Stimulated activated CD4-positive, alpha-beta T cell treated with anti-CD3 and anti-CD28 coated beads, Interleukin-12 subunit alpha, Interleukin-12 subunit beta, amount 100 ng/mL, for 24 hours (primary cell): ENCODE measurements at places on chromosomes 5 and 9.

DNA sequence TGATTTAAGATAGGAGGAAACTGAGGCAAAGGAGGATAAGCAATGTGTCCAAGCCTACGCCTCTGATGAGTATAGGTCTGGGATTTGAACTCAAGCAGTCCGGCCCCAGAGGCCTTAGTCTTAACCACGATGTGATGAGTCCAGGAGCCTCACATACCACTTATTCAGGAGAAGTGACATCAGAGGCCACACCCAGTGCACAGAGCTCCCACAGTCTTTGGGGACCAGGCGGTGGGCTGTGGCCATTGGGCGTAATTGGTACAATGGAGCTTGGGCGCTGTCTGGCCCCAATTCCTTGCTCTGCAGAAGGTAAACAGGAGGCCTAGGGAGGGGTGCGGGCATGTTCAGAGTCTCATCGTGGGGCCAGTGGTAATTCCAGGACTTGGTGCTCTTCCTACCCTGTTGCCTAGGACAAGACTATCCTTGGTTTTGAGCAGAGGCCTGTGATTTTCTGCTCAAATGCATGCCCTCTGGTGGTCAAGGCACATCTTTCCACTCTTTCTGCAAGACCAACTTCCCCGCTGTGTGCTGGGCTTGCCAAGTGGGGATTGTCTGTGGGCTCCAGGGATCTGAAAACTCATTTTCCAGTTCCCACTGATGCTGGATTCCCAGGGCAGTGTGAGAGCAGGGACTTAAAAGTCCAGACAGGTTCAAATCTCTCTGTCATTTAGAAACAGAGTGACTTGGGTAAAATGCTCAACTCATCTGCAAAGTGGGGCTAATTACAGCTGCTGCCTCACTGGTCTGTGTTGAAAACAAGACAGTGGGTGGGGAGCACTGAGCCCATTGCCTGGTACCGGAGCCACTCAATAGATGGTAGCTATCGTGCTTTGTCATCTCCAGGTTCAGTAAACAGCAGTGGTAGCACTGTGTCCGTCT, 15.8 kb downstream of the NDST1 start:
- no peak for DNase-seq

DNA sequence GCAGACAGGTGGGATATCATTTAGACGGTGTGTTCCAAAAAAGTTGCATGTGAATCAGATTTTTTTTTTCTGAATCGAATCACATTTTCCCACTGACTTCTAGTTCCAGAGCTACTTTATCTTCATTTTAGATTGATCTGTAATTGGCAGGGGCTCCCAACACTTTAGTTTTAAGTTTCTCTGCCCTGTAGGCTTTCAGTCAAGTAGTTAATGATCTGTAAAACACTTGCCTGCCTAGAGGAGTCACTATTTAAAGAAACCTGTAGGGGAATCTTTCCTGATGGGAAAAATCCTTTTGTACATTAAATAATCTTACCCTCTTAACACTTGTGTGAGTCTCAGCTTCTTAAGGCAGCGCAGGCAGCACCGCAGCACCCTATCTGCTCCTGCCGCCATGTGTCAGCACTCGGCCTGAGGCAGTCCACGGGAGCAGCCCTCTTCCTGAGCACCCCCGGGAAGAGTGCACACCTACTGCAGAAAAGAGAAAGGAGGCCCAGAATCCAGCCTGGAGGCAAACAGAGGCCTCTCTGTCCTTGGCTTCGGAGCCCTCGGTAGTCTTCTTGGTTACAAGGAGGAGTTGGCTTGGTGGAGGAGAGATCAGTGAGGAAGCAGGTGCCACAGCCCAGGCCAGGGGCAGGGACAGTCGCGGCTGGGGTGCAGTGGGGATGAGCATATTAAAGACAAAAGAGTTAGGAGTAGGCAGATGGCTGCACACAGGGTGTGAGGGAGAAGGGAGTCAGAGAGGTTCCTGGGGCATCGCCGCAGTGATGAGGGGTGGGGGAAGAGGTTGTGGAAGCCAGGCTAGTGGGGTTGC, 209.3 kb downstream of the GAPVD1 start:
- DNase-seq, result no peak

GRCh38 chr5:21236971-21237427, 1249.0 kb upstream of the CDH18 start:
- DNase-seq, result no peak

DNA sequence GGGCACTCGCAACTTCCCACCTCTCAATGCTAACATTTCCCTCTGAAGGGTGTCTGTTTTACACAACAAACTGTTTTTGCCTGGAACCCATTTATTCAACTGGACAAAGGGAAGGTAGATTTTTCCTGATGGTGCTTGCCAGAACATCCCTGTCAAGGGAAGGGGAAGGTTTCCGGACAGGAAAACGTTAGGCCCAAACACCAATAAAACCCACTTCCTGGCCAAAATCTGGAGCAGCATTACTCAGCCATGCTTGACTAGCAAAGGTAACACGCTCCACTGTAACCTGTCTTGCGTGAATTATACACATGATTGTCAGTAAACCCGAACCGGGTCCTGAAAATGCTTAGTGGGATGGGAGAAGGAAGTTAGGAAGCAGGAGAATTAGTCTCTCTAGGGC, 90.2 kb downstream of the SAXO1 start:
- no peak for DNase-seq

GRCh38 chr5:68350176-68350575, 134.6 kb downstream of the PIK3R1 start:
- no peak for DNase-seq

GRCh38 chr9:91873637-91874051, 76.4 kb downstream of the ROR2 start:
- no peak for DNase-seq

- no peak for DNase-seq
Observed at GRCh38 chr9:73219985-73220626, 68.4 kb downstream of the ANXA1 start.

GRCh38 chr5:168005093-168005492, 286.4 kb upstream of the WWC1 start:
- DNase-seq, result no peak

DNA sequence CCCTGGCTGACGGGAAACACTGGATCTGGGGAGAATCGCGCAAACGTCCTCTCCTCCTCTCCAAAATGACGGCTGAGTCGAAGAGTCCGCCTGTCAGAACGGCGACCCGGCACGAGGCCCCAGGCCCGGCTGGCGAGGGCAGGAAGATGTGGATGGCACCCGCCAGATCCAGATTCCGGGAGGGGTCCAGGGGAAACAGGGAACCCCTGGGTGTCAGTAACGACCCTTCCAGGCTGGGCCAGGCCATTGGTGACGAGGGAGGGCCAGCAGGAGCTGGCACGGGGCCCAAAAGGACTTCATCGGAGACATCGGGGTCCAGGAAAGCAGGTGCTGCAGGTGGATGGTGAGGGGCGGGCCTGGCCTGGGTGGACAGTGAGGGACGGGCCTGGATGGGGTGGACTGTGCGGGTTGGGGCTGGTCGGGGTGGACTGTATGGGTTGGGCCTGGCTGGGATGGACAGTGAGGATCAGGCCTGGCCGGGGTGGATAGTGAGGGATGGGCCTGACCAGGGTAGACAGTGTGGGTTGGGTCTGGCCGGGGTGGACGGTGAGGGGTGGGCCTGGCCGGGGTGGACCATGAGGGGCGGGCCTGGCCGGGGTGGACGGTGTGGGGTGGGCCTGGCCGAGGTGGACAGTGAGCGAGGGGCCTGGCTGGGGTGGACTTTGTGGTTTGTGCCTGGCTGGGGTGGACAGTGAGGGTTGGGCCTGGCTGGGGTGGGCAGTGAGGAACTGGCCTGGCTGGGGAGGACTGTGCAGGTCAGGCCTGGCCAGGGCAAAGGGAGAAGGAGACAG, 14.0 kb downstream of the SLC6A3 start:
- no peak for DNase-seq

DNA sequence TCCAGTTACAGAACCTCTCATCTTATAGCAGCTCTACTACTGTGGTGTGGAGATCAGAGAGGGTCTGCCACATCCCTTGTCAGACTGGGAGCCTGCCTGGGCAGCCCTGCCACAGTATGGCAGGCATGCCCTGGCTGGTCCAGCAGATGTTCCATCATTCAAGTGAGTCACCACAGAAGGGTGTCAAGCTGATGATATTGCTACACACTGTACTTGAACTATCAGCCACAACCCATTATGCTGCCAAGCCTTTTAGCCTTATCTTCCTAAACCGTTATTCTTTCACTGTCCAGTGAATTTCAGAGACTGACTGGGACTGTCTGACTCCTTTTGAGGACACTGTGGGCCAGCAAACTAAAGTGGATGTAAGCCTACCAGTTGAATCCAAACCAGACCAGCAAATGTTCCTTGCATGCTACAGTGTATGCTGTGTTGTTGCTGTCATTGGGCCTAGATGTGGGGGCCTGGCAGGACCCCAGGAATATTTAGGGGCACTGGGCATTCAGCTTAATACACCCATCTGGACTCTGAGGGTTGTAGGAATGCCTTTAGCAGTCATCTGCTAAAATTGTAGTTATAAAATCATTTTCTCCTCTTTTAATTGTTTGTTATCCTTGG, 202.6 kb downstream of the NR3C1 start:
- no peak for DNase-seq

- DNase-seq, result no peak
Observed at GRCh38 chr9:136394312-136395019, 5.5 kb downstream of the SNAPC4 start.

GRCh38 chr9:69412741-69413150, 87.7 kb downstream of the ENTREP1 start:
- DNase-seq, result no peak

- DNase-seq, result no peak
Observed at GRCh38 chr5:171937351-171937750, 69.1 kb downstream of the FBXW11 start.

- DNase-seq, result no peak
Observed at GRCh38 chr5:96627792-96628398, 34.3 kb upstream of the CAST start.

GRCh38 chr9:24035816-24036215, 209.8 kb upstream of the ELAVL2 start:
- DNase-seq, result no peak

GRCh38 chr9:7967093-7967827, 167.7 kb upstream of the DMAC1 start:
- no peak for DNase-seq

DNA sequence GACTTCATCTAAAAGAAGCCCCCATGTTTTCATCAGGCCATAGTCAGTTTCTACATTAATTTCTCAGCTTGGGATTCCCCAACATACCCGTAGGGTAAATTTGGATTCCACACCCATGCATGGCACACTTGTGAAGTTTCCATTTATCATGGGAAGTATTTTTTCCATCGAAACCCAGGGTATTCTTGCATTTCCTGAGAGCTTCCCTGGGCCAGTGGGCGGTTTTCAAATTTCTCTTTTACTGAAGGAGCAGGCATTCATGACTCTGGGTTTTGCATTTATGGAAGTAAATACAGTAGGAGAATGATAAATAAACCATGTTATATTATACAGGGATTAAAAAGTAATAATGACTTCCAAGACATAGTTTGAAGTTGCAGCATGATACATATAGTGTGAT, 93.0 kb upstream of the MAP3K1 start:
- no peak for DNase-seq

- DNase-seq, result no peak
Observed at GRCh38 chr5:140024928-140025327, 18.2 kb downstream of the NRG2 start.
